HCEC 1CT (cell line): ENCODE measurements at places on chromosomes 2 and 18.

DNA sequence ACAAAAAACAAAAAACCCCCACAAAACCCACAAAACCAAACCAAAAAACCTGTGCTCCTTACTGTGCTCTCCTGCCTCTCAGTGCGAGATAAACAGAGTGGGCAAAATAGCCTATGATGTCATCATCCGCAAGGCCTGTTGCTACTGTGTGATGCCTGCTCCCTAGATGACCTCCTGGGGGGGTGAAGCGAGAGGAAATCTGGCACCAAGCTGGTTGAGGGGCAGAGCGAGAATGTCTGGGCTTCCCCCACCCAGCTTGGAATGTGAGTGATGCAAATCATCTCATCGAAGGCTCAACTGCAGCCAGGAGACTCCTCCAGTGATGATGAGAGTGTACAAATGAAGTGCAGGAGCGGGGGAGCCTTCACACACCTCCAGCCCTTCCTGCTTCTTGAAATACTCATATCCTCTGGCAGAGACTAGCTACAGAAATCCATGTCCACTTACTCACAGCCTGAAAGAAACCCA lies 57.7 kb upstream of the MAP4K3 start:
- peak; percentile 95 for DNase-seq

GRCh38 chr18:31064130-31064529 lies 21.6 kb upstream of the DSC3 start:
- DNase-seq, result no peak

- DNase-seq, result no peak
These were observed 89.6 kb downstream of the ACAA2 start for GRCh38 chr18:49723648-49724180.

- DNase-seq, result no peak
These were observed 142.0 kb downstream of the ASB1 start for GRCh38 chr2:238568455-238569440.

- peak; percentile 19 for DNase-seq
These were observed 52.6 kb upstream of the ATP5MC3 start for GRCh38 chr2:175234153-175234552.

- no peak for DNase-seq
These were observed 45.5 kb downstream of the MYO7B start for GRCh38 chr2:127581050-127581345.

DNA sequence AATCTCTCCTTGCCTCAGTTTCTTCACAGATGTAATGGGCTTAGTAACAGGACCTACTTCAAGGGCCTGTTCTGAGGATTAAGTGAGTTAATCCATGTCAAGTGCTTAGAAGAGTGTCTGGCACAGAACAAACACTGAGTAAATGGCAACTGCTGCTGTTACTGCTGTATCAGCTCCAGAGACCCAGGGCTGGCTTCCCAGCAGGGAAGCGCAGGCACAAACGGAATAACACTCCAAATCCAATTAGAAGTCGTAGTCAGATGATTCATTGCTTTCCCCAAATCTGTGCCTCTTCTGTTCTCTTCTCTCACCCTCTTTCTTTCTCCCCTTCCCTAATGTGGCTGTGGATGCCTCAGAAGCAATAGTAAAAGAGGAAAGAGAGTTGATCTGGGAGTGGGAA lies 101.1 kb upstream of the FZD7 start:
- DNase-seq, result no peak

GRCh38 chr2:178163911-178164310 lies 30.4 kb upstream of the OSBPL6 start:
- DNase-seq, result no peak

GRCh38 chr2:239322416-239323086 lies 78.3 kb downstream of the HDAC4 start:
- no peak for DNase-seq

DNA sequence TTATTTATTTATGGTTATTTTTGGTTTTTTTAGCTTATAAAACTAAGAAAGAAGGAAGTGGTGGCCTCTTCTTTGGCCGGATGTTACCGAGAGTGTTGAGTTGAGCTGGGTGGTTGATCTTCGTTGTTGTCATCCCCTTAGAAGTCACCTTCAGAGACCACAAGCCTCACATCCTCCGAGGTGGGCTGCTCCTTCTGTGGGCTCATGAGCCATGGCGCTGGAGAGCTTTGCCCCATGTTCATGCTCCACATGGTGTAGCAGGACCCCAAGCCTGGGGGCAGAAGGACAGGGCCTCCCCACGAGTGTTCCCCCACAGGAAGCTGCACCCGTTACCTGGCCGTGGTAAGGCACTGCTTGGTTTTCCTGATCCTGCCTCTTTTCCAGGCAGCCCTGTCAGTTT lies 23.4 kb downstream of the SNTG2 start:
- no peak for DNase-seq

DNA sequence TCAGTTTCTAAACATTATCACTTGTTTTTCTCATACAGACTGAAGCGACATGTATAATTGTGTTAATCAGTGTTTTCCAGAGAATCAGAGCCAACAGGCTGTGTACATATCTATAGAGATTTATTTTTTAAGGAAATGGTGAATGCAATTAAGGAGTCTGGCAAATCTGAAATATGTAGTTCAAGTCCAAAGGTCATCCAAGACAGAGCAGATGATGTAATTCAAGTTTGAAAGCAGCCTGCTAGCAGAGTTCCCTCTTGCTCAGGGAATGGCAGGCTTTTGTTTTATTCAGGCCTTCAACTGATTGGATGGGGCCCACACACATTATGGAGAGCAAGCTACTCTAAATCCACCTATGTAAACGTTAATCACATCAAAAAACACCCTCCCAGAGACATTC lies 282.6 kb downstream of the CBLN2 start:
- no peak for DNase-seq

DNA sequence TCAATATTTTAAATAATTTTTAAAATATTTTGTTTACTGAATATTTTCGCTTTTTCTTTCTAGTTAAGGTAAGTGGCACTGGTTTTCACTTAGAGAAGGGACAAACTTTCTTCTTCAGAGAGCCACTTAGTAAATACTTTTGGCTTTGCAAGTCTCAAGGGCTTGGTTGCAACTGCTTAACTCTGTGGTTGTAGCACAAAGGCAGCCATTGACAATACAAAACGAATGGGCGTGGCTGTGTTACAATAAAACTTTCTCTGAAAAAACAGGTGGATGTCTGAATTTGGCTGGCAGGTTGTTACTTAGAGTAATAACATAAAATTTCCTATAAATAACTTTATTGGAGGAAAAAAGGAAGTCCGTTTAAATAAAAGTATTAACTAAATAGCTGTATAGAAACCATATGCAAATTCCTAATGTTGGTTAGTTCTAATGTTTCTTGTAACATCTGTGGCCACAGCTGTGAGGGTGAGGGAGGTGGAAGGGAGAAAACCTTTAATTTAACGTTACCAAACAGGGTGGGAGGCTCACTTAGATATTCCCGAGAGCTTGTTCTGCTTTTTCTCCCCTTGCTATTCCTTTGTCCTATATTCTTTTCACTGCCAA lies 62.4 kb upstream of the TNP1 start:
- no peak for DNase-seq

- DNase-seq, result no peak
These were observed 44.4 kb upstream of the BARD1 start for GRCh38 chr2:214853906-214854305.

DNA sequence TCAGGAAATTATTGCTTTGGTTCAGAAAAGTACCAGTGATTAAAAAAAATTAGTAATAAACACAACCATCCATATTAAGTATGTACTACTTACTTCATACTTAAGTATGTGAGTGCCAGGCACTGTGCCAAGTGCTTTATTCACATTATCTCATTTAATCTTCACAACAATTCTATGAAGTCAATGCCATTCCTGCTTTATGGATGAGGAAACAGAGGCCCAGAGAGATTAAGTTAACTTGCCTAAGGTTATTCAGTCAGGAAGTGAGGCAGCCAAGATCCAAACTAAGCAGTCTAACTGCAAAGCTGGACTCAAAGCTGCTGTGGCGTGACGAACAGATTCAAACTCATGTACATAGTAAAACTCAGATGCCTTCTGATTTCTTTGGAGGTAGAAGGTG lies 22.3 kb downstream of the DTNB start:
- DNase-seq, result no peak

- DNase-seq, result no peak
These were observed 72.2 kb downstream of the PMAIP1 start for GRCh38 chr18:59971871-59972428.

DNA sequence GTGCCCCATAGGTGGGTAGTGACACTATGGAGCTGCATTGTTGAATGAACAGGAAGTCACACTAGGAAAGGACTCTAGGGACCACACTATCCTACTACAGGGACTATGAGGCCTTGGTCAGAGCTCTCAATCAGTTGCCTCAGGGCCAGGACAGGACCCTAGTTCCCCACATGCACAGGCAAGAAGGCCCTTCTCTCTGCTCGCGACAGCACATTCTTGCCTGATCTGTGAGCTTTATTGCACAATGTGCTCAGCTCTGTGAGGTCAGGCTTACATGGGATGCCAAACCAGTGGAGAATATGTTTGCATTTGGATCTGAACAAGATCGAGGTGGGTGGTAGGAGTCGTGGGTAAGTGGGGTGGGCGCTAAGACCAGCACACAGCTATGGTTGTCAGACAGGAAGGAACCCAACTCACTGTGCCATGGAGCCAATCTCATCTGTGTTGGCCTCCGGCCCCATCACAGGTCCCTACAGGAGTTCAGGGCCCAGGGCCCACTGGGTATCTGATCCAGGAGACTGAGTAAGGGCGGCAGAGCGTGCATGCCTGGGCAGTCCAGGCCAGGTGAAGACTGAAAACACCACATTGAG lies 8.0 kb downstream of the PCARE start:
- DNase-seq, result no peak

- DNase-seq, result no peak
These were observed 110.7 kb downstream of the KLHL29 start for GRCh38 chr2:23495661-23496114.

- no peak for DNase-seq
These were observed 216.1 kb upstream of the FSIP2 start for GRCh38 chr2:185522472-185522871.

DNA sequence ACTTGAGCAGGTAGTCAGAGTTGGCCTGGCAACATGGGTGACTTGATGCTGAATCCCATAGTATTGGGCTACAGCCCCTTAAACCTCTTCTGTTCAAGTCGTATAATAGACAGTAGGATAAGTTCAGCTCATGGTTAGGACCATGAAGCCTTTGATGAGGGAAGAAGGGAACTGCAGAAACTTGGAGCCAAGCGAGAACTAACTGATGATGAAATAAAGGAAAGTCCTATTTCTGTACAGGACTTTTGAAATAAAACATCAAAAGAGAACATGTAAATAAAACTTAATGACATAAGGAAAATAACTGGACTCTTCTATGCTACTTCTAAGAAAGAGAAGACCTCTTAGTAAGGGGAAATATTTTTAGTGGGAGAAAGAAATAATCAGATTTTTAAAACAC lies 51.2 kb upstream of the UGP2 start:
- peak; percentile 12 for DNase-seq
